Activated T-helper 2 cell treated with anti-CD3 and anti-CD28 coated beads, Interferon-gamma antibody, Interleukin-2, Interleukin-4, amounts not matched to agents 10 μg/mL and 5 μg/mL and 100 μg/mL, durations not matched to agents 14 hours and 24 hours and 36 hours (primary cell): ENCODE measurements at places on chromosomes 3 and 15.

DNA sequence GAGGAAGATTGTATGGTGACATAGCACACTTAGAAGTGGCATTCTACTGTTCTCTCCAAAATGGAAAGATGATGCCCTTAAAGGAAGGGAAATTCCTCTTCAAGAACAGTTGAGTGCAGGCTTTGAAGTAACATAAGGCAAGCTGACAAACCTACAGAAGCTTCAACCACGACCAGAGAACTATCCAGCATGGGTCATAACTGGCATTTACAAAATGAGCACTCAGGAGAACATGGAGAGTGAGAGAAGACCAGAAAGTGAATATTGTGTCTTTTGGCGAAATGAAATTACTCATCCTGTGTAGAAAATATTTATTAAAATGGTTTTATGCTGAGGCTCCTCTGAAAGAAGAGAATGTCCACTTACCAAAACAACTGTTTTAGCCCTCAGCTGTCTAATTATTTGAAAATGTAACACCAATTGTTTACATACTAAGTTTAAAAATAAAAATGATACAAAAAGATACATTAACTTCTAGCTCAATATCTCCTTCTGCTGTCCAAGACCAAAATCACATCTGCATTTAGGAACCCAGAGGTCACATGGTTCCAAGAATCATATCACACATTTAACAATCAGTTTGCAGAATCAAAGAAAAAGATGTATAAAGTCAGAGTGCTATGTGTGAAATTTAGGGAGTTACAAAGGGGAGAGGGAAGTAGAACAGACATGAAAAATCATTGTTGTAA lies 216.9 kb downstream of the ATP8B4 start:
- H3K27me3 ChIP-seq = no peaks in the 10 kb centered on the region
- peaks cover 9% of the 10 kb centered on the region for H3K4me1 ChIP-seq
- no peak for DNase-seq
- H3K4me3 ChIP-seq = no peak overlapping the region

DNA sequence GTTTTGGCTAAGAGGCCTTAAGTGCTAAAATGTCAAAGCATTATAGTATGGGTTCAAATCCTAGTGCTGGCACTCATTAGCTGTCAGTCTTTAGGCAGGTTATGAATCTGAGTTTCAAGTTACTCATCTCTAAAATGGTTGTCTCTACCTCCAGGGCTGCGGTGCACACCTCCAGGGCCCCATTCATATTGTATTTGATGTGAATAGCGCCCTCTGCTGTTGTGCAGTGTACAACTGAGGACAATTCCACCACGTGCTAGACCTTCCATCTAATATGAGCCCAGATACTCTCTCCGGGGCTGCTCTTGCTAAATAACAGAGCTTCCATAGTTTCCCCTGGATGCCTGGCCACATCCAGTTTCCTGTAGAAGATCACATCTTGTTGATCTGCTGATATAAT lies 54.3 kb downstream of the OXNAD1 start:
- H3K27ac ChIP-seq = peak overlapping the region; percentile 67
- H3K4me1 ChIP-seq = peaks cover 49% of the 10 kb centered on the region
- H3K36me3 ChIP-seq = peaks cover 86% of the 10 kb centered on the region

DNA sequence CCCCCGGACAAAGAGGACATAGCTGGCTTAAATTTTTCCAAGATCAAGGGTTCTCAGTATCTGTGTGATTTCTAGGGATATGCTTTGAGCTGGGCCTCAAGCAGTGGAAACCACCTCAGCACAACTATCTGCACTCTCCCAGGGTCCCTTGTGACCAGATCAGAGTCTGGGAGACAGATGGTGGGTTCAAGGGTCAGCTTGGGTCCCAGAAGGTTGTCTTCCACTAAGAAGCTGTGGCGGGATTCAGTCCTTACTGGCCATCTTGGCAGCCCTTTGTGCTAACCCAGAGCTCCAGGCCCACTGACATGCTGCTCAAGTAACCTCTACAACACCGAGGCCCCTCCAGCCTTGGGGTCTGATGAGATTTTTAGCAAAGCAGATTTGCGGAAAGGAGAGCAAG lies 2.7 kb downstream of the INSYN1 start:
- no peak for DNase-seq
- H3K4me1 ChIP-seq = no peaks in the 10 kb centered on the region
- H3K27ac ChIP-seq = no peak overlapping the region
- no peak overlapping the region for H3K4me3 ChIP-seq
- H3K36me3 ChIP-seq = no peaks in the 10 kb centered on the region
- peaks cover 38% of the 10 kb centered on the region for H3K27me3 ChIP-seq

DNA sequence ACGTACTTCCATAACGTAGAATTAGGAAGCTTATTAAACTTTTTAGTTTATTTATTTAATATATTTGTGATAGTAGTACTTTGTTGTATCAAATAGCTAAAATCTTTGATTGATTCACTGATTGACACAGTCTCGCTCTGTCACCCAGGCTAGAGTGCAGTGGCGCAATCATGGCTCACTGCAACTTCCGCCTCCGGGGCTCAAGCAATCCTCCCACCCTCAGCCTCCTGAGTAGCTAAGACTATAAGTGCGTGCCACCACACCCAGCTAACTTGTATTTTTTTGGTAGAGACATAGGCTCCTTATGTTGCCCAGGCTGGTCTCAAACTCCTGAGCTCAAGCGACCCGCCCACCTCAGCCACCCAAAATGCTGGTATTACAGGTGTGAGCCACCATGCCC lies 5.7 kb downstream of the APH1B start:
- no peaks in the 10 kb centered on the region for H3K27me3 ChIP-seq
- no peak overlapping the region for H3K27ac ChIP-seq
- no peak for DNase-seq
- peaks cover 24% of the 10 kb centered on the region for H3K36me3 ChIP-seq

GRCh38 chr3:126480206-126480605 lies 4.5 kb upstream of the ZXDC start:
- no peak overlapping the region for H3K4me3 ChIP-seq
- no peak for DNase-seq
- H3K36me3 ChIP-seq = no peaks in the 10 kb centered on the region

- peaks cover 65% of the 10 kb centered on the region for H3K4me1 ChIP-seq
- peak overlapping the region; percentile 89 for H3K27ac ChIP-seq
- H3K36me3 ChIP-seq = peaks cover 97% of the 10 kb centered on the region
- H3K4me3 ChIP-seq = peak overlapping the region; percentile 89
- DNase-seq = no peak
Measured at GRCh38 chr3:18422972-18423371, 2.2 kb downstream of the SATB1 start.

- DNase-seq = no peak
- peaks cover 19% of the 10 kb centered on the region for H3K27me3 ChIP-seq
- H3K4me1 ChIP-seq = no peaks in the 10 kb centered on the region
- H3K36me3 ChIP-seq = no peaks in the 10 kb centered on the region
- no peak overlapping the region for H3K4me3 ChIP-seq
Measured at GRCh38 chr3:138051947-138052802, 42.2 kb downstream of the CLDN18 start.
